ENCODE measurements at places on chromosomes 12 and 14.

- DNase-seq, result no peak
These were observed 111.7 kb downstream of the TBX5 start for GRCh38 chr12:114294303-114294685.

- no peak for DNase-seq
These were observed 223.6 kb upstream of the SOX5 start for GRCh38 chr12:24173067-24173466.

DNA sequence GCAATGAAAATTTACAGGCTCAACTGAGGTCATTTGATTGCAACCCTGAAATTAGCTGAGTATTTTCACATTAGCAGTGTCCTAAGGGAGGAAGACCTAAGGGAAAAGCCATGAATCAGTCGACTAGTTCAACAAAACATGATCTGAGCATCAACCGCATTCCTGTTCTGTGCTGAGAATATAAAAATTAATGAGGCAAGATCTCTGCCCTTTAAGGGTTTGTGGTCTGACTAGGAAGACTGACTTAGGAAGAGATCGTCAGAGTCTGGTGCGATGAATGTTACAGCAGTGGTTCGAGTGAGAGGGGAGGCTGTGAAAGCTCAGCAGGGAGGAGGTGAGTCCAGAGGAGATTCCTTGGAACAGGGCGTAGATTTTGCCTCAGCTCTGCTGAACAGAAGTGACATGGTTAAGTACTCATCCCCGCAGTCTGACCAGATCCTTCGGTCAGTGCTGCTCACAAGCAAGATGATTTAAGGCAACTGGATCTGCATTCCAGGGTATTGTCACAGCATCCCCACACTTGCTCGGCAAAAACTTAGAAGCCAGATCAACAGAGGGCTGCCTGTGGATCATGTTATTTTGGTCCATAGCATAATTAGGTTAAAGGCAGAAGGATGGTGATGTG is 49.6 kb downstream of the BMAL2 start:
- DNase-seq, result no peak

- no peak for DNase-seq
These were observed 64.8 kb downstream of the DAD1 start for GRCh38 chr14:22524115-22524783.

DNA sequence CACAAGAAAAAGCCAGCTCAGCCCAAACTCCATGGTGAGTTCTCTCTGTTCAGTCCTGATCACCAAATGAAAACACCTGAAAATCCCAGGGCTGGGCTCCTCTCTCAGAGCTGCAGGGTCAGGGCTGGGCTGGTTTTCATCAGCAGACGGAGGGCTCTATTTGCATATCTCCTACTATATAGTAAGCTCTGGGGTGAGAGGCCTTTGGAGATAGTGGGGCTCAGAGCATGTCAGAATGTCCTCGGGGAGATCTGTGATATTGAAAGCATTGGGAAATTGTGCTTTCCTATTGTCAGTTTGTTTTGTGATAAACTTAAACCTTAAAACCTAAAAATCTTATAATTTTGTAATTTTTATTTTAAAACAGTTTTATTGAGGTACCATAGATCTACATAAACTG is 742.6 kb downstream of the TMEM121 start:
- DNase-seq, result no peak

DNA sequence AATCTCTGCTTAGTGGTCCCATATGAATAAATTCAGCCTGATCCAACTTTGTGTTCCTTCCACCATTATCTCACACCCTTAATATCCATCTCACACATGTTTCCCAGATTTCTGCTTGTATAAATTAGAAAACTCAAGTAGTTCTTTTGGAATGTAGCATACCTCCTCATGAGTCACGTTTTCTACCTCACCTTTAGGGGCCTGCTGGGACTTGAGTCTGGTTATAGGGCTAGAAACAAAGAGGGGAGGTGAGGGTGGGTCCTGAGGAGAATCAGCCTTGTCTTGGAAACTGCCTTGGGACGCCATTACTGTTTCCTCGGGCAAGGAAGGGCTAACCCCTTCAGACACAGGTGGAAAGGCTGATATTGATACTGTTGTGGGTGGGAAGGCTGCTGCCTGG is 51.1 kb downstream of the EMP1 start:
- no peak for DNase-seq

DNA sequence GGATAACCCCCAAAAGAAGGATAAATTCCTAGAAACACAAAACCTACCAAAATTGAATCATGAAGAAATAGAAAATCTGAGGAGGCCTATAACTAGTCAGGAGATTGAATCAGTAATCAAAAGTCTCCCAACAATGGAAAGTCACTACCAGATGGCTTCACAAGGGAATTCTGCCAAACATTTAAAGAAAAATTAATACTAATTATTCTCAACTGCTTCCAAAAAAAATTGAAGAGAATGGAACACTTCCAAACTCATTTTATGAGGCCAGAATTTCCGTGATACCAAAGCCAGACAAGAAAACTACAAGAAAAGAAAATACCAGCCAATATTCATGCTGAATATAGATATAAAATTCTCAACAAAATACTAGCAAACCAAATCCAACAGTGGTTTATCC is 7.8 kb upstream of the ABCC9 start:
- DNase-seq, result no peak

- no peak for DNase-seq
These were observed 2.0 kb downstream of the SOAT2 start for GRCh38 chr12:53105256-53105655.

- no peak for DNase-seq
These were observed 3.0 kb downstream of the LUM start for GRCh38 chr12:91108196-91108755.

GRCh38 chr12:116591855-116592637 is 32.9 kb downstream of the MAP1LC3B2 start:
- DNase-seq, result no peak

DNA sequence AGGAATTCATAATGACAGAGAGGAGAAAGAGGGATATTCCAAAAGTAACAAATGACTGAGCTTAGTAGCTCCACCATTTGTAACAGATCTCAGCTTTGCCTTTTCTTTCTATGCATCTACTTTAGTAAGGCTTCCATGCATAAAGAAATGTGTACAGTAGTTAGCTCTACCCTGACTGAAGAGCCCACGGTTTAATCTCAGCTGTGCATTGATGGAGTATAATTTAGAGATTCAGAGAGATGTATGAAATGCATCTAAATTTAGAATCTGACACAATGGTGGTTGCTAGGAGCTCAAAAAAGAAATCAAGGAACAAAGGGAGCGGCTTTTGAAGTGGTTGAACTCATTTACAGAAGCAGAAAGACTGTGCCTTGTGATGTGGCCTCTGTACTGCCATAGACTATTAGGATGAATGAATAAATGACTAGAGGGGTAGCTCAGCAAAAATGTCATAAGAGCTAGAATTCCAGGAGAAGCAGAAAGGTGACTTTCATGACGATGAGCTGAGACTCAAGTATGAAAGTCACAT is 838.6 kb downstream of the RPS29 start:
- DNase-seq, result no peak

DNA sequence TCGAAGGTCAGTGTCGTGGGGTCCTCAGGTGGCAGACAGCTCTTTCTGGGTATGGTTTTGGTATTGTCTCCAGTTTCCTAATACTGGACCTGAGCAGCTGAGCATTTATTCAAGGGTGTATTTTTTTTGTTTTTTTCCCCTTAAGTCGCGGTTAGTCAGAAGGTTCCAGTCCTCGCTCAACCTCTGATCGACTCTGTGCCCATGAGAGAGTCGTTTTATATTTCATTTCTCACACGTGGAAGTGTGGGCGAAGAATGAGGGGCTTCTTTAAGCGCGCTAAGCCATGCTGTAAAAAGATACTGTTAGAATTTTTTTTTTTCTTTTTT is 499 bp downstream of the MIPOL1 start:
- no peak for DNase-seq

- DNase-seq, result no peak
These were observed 129.8 kb downstream of the PTPRB start for GRCh38 chr12:70507442-70507841.

DNA sequence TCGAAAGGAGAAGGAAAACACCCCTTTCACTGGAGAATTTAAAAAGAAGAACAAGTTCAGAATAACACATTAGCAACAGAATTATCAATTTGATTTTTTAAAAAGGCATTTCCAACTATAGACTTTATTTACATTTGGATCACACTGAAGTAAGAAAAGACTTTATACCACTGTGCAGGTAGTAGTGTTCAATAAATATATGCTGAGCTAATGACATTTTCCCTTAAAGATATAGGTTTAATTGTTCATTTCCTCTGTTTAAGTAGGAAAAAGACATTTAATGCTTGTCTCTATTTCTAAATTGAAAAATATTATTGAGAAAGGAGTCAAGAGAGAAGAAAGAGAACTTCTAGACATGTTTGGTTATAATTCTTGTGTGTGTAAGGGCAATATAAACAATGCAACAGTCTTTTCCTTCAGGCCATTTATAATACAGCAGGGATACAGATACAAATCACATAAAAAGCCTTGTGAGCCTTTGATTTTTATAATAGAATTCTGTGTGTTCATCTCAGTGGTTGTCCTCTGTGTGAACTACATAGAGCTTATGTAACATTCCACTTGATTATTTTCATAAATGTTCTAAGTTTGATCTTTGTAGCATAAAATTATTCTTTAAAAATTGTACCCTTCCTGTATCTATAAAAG is 48.7 kb upstream of the PZP start:
- no peak for DNase-seq

DNA sequence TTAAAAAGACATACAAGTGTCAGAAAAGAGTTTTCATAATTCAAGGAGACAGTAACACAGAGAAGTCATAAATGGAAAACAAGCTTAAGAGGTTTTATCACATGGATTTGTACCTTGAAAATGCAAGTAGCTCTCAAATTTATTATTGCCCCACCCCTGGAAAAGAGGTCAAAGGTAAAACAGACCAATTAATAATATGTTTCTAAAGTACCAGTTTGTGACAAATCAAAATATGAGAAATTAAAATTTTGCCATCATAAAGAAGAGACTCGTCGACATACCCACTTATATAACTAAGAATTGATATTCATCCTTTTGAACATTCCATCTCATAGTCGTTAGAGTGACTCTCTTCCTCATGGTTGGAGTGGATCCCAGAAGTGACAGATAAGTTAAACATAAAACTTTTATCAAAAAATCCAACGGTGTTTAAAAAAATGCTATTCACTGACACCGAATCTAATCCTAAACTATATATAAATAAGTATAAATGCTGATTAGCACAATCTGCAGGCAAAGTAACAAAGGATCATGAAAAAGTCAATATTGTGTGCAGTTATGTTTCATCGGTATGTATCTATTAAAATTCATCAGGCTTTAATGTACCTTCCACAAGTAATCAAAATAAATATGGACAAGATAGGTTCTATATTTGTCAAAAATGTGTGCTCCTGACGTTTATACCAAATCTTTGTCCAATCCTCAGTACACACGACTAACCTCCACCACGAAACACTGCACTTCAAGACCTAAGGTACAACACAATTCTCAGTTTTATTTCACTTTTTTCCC is 2.3 kb downstream of the CORO1C start:
- no peak for DNase-seq

GRCh38 chr12:44459569-44459968 is 416.5 kb downstream of the NELL2 start:
- no peak for DNase-seq

DNA sequence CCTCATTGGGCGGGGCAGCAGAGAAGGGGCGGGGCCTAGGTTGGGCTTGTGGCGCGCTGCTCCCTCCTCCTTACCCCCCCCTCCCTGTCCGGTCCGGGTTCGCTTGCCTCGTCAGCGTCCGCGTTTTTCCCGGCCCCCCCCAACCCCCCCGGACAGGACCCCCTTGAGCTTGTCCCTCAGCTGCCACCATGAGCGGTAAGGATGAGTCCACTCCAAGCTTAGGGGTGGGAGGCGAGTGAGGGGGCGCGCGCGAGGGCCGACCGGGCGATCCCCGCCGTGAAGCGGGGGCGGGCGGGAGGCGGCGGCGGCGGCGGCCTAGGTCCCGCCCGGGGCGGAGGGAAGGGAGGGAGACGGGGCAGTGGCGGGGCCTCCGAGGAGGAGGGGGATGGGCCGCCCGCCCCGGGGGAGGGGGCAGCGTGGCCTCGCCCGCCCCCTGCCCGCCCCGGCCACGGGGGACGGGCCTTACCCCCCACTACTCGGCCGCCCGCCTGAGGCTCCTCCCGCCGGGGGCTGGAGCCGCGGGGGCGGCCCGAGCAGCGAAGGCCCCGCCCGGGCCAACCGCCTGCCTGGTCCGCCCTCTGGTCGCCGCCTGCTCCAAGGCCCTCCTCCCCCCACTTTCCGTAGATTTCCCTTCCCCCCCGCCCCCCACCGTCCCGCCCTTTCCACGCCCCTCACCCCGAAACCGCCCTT is at the start of gene SP1:
Gene SP1, plus strand, starts transcription at position 73 of the 690 bp plus-strand sequence. Its CDS starts 116 bp downstream, at position 189.
- DNase-seq, result peak; percentile 98

- DNase-seq, result no peak
These were observed 11.9 kb downstream of the PRDM4 start for GRCh38 chr12:107749083-107749482.

DNA sequence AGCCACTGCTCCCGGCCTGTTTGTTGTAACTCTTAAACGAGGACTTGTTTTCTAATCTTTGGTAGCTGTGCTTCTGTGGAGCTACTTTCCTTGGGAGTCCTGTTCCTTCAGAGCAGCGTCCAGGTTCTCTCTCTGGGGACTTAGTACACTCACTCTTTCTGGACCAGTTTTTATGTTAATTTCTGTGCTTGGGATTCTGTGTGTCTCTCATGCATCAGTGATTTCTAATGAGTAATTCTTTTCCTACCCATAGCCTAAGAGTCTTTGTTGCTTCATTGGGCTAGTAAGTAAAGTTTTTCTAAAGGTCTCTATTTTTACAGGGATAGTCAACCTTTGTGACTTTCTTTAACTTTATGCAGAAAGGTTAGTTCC is 289.3 kb downstream of the FBXL14 start:
- DNase-seq, result no peak

- no peak for DNase-seq
These were observed 13.1 kb upstream of the ITGA5 start for GRCh38 chr12:54431911-54432814.

DNA sequence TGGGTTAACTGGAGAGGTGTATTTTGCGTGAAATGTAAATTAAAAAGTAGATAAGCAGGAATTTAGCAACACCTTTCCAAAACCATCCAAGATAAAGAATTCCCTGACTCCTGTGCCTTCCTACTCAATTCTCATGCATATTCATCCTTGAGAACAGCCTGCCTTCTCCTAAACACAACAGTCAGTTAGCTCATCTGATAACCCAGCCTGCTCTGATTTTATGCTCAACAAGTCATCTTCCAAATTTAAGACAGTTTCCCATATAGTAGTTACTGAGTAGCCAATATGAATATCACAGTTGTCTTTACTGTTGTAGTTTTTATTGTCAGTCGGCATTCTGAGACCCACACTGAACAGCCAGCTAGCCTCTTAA is 27.1 kb downstream of the CPNE8 start:
- no peak for DNase-seq

DNA sequence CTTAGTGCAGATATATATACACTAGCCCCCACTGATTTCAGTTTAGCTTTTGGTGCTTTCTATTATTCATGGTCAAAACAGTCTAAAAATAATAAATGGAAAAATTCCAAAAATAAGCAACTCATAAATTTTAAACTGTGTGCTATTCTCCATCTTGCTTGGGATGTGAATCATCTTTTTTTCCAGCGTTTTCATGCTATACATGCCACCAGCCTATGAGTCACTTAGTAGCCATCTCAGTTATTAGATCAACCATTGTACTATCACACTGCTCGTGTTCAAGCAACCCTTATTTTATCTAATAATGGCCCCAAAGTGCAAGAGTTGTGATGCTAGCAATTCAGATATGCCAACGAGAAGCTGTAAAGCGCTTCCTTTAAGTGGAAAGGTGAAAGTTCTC is 73.9 kb upstream of the KRR1 start:
- DNase-seq, result no peak

All from stimulated activated CD8-positive, alpha-beta memory T cell treated with anti-CD3 and anti-CD28 coated beads, Interleukin-2, amount 100 ng/mL, for 48 hours (primary cell).